ENCODE measurements at places on chromosomes 3 and 15.

DNA sequence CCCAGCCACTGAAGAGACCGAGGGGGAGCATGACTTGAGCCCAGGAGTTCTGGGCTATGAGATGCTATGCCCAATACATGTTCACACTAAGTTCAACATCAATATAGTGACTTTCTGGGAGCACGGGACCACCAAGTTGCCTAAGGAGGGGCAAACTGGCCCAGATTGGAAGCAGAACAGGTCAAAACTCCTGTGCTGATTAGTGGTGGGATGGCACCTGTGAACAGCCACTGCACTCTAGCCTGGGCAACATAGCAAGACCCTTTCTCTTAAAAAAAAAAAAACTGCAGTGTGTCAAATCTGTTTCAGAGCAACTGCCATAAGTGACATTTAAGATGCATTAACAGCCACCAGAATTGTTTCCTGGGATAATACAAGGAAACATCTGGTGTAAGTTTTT is 9.8 kb downstream of the HES1 start:
- no peak for DNase-seq

DNA sequence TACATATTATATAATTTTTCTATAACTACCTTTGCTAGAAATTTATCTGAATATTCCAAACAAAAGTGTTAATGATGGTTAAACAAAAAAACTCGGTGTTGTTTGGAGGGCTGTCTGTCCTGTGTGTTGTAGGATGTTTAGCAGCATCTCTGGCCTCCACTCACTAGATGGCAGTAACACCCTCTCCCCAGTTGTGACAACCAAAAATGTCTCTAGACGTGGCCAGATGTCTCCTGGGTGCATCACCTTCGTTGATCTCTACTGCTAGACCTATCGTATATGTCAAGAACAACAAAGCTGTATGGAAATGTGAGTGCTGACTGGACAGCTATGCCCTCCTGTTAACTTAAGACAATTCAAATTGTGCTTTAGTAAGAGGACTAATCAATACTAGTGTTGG is 14.1 kb downstream of the ANKRD34C start:
- DNase-seq, result no peak

- no peak for DNase-seq
These were observed 186.1 kb upstream of the CGNL1 start for GRCh38 chr15:57190208-57190607.

DNA sequence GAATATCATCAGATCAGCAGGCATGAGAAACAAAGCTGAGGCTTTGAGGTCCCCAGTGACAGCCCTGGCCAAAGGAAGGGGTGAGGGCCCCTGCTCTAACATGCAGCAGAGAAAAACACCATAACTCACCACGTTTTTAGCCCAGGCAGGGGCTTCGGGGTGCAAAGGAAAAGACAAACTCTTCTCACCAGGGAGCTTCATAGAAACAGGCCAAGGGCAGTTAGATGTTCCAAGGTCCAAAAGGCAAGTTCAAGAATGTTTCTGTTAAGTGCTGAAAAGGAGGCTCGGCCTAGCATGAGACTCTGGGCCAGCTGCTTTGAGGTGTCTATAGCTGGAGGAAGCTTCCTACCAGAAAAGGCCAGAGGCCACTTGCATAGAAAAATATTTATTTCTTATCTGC is 608.4 kb upstream of the CFAP20DC start:
- no peak for DNase-seq

- DNase-seq, result no peak
These were observed 312.2 kb upstream of the SLCO3A1 start for GRCh38 chr15:91541286-91541685.

DNA sequence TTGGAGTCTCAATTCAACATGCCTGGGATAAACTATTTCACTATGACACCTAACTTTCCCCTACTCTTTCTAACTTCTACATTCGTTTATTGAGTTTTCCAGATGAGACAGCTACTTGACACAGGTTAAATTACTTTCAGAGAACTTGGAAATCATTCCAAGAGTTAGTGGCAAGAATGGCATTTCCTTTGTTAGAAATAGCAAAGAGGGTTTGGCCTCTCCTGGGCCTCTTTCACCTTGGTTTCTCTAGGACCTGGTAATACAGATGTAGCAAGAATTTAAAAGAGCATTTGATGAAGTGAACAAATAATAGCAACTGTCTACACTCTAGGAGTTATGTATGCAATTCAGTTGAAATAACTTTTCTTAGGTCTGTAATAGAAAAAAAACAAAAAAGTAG is 748.9 kb downstream of the MECOM start:
- no peak for DNase-seq

- DNase-seq, result no peak
These were observed 8.3 kb upstream of the TASOR start for GRCh38 chr3:56691165-56692000.

DNA sequence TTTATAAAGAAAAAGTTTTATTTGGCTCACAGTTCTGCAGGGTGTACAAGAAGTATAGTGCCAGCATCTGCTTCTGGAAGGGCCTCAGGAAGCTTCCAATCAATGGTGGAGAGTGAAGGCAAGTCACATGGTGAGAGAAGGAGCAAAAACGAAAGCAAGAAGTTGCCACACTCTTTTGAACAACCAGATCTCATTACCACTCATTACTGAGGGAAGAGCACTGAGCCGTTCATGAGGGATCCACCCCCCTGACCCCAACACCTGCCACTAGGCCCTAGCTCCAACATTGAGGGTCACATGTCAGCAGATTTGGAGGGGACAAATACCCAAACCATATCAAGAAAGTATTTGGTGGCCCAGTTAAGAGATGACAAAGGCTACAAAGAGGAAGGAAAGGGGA is 239.3 kb upstream of the UBE2E1 start:
- DNase-seq, result no peak

DNA sequence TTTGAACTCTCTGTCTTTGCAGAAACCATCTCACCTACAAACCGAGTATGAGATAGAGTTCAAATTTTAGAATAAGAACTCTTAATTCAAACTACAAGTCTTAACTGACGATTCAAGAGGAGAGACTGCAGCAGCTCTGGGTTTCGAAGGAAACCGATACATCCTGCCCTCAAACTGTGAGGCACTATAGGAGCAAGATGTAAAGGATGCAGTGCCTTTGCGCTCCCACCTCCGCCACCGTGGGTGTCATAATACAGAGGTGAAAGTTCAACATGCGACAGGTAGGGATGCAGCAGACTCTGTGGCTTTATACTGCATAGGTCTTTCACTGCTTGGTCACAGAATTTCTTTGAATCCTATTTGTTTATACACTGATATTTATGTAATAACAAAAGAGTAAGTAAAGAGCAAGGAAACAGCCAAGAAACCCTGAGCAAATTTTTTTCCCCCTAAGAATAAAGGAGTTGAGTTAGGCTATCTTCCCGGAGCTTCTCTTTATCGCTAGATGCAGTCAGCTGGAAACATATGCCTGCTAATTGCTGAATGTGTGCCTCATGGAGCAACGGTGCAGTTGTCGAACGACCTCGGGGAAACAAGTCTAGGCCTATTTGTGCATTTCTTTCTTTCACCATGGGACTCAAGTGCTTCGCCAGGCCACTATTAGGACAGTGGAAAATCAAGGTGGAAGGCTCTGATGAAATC is 1097.6 kb upstream of the CFAP20DC start:
- no peak for DNase-seq

DNA sequence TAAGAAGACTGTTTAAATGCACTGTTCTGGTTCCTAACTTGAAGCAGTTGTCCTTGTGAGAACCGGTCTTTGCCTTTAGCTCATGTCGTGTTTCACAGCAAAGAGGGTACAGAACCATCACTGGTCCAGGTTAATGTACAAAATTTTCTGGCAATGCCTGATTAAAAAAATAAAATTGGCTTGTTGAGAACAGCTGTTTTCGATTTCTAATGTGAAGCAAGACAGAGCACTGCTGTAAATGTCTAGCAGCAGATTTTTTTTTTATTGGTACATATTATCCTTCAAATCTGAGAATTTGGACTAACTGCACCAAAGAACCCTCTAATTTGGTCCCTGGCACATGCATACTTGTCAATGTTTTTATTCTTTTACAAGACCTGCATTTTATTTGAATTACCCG is 103.3 kb downstream of the STT3B start:
- DNase-seq, result no peak

- DNase-seq, result no peak
These were observed 55.7 kb downstream of the TNIK start for GRCh38 chr3:171404376-171404967.

- no peak for DNase-seq
These were observed 542 bp upstream of the MEIS2 start for GRCh38 chr15:37100966-37101215.

DNA sequence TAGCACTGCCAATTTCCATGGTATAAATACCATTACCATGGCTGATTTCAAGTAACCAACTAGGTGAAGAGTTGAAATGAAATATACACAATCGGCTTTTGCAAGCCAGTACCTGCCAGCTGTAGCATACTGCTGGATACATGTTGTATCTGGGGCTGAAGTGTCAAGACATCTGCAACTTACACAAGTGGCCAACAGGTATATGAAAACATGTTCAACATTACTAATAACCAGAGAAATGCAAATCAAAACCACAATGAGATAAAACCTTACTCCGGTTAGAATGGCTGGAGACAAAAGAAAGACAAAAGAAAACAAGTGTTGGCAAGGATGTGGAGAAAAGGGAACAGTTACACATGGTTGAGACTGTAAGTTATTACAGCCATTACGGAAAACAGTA is 11.6 kb downstream of the ATOSA start:
- DNase-seq, result no peak

DNA sequence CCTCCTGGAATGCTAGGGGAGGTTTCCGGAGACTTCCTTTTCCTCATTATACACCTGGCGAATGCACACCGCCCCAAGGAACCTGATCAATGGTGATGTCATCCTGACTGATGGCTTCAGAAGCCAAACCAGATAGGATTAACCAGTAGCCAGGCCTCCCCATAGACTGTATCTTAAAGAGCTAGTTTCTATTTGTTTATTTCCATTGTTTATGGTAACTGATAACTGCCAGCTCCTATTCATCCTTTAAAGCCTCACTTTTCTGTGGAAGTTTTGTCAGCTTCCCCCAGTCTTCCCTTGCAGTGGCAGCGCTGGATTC is at the start of gene MKRN2OS:
Gene MKRN2OS (minus strand): TSS at position 27 of the 319 bp plus-strand sequence. CDS start 35 bp downstream, outside the sequence.
- no peak for DNase-seq

DNA sequence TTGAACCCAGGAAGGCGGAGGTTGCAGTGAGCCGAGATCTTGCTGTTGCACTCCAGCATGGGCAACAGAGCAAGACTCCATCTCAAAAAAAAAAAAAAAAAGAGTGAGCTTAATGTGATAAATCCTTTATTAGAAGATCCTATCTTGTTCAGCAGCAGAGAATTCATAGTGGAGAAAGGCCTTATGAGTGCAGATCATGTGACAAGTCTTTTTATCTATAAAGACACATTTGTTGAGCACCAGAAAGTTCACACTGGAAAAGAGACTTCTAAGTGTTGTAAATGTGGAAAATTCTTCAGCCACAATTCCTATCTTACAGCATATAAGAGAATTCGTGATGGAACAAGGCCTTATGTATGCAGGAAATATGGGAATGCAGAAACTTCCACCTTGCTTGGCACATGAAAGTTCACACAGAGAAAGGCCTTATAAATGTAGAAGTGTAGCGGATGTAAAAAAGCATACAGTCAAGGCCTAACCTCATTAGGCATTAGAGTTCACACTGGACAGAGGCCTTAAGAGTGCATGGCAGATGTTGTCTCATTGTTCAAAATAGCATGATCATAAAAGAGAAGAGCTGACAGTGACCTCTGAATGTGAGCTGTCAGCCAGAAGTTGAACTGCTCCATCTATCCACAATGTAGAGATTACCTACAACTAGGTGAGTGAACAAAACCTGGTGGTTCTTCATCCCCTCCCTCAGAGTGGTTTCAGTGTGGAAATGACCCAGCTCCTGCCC is 16.7 kb downstream of the ADAM10 start:
- no peak for DNase-seq

- DNase-seq, result no peak
These were observed 306.5 kb upstream of the SLITRK3 start for GRCh38 chr3:165502707-165503106.
